Uterus (tissue), 4 donors: ENCODE measurements at places on chromosomes 2 and 18.

DNA sequence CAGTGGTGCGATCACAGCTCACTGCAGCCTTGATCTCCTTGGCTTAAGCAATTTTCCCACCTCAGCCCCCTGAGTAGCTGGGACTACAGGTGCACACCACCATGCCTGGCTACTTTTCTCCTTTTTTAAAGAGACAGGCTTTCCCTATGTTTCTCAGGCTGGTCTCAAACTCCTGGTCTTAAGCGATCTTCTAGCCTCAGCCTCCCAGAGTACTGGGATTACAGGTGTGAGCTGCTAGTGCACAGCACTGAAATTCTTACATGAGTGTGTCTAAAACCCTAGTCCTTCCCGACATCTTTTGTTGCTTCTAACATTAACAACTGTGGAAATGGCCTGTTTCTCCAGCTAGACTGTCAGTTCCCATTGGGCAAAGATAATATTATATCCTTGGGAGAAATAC is 2.9 kb downstream of the UGP2 start:
- DNase-seq, result no peak

- DNase-seq, result no peak
Observed at GRCh38 chr2:205561441-205561840, 120.9 kb upstream of the NRP2 start.

DNA sequence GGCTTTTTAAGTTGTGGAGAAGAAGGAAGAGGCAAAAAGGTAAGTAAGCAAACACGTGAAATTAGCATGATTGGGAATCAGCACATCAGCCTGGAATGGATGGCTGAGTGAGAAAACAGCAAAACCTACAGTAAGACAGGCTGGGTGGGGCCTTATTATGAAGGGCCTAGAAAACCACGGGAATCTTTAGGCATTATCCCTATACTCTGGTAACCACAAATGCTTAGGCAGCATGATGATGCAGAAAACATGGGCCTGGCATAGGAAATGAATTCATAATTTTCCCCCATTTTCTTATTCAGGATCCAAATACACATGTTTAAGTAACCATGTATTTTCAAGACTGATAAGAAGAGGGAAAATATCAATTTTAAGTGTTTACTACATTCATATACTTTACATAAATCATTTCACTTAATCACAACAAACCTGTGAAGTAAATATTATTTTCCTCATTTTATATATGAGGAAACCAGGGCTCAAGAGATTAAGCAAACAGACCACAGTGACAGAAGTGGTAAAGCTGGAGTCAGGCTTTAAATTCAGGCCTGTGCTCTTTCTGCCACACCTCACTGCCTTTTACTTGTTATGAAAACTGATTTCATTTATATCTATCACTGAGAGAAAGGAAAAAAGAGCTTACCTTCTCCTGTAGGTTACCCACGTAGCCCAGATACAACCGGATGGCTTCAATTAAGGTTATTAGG is 4.0 kb downstream of the TMEM17 start:
- no peak for DNase-seq

DNA sequence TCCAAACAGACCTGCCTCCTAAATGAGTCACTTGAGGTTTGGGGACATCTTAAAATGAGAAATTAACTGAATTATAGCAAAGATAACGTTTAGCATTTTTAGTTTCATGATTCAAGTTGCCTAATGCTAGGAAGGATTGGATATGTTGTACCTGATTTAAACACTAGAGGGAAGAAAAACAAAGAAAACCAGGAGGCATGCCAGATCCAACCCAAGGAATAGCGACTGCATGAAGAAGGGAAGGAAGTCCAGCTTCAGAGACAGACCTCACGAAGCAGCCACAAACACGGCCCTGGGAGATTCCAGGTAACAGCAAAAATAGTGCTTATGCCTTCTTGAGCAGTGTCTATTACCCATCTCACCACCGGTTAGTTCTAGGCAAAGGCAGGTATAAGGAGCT is 499.9 kb upstream of the SPHKAP start:
- no peak for DNase-seq

DNA sequence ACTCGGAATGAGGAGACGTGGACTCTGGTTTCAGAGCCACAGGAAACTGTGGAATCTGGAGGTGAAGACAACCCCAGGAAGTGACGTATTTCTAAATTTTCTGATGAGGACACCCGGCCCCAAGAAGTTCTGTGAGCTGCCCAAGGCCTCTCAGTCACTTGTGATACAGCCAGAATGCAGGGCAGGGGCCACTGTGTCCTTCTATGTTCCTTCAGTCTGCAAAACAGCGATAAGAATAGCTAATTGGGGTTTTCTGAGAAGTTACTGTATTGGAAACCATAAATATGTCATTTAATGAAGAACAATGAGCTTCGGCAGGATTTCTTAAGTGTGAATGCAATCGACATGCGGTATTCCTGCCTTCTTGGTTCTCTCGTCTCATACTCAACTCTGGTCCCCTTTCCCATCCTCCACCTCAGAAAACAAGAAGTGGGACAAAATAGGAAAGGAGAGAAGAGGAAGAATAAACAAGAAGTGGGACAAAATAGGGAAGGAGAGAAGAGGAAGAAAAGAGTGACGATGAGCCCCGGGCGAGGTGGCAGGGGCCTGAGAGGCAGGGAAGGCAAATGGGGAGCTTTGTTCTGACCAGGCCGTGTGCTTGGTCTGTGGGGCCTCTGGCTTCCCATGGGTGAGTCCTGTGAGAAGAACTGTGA is 282.0 kb upstream of the REV1 start:
- no peak for DNase-seq

GRCh38 chr2:213232649-213233437 is 51.4 kb upstream of the SPAG16 start:
- no peak for DNase-seq

DNA sequence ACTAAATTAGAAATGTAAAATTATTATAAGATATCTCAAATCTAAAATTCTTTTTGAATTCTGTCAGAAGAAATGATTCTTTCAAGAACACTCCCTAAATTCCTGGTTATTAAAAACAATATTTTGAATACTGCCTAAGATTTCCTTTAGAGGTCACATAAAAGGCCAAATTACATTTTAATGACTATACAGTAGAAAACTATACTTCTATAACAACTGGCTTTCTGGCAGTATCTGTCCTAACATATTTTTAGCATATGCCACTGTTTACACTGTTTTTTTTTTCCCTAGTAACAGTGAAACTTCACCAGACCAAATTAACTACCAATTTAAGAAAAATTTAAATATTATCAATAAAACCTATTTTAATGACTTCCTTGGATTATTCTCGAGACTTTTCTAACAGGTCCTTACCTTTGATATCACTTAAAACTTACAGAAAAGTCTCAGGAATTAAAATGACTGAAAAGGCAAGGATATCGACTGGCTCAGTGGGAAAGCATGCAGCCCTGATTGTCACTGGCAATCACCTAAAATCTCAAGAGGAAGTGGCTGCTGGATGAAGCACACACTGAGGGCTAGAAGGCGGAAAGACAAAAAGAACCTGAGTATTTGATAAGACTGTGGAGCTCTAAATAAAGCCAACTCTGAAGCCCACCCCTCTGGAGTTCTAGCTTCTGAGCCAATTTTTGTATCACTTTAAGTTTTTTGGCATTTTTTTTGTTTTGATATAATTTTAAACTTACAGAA is 59.6 kb downstream of the SPIRE1 start:
- no peak for DNase-seq

DNA sequence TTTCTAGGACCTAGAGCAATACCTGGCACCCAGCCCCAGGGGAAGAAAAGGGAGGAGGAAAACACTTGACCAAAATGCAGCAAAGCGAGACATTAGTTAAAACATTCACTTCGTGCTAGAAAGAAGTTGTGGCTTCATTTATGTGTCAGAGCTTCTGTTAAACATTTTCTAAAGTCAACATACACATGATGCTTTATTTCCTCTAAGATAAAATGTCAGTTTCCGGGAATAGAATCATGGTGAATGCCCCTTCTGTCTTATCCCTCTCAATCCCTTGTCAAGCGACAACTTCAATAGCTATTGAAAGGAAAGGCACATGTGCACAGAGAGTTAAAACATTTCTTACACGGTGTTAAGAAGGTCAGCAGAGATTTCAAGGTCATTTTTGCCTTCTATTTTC is 404.6 kb upstream of the CWC22 start:
- no peak for DNase-seq

- DNase-seq, result no peak
Observed at GRCh38 chr2:62554440-62554839, 48.4 kb upstream of the TMEM17 start.

DNA sequence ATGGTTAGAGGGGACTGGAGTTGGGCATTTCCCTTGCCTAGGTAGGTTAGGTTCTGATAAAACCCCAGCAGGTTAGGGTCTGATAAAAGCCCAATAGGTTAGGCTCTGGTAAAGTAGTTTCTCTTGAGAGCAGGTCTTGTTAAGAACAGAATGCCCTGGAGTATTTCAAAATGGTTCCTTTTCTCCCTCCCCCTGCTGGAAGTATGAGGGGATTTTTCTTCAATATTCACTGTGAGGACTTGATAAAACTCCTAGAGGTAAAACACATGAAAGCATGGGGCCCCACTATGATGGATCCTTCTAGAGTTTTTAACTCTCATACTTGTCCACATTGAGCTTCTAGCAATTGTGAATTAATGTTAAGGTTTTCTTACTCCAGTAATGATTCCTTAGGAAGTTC is 27.6 kb downstream of the ANKAR start:
- DNase-seq, result no peak

DNA sequence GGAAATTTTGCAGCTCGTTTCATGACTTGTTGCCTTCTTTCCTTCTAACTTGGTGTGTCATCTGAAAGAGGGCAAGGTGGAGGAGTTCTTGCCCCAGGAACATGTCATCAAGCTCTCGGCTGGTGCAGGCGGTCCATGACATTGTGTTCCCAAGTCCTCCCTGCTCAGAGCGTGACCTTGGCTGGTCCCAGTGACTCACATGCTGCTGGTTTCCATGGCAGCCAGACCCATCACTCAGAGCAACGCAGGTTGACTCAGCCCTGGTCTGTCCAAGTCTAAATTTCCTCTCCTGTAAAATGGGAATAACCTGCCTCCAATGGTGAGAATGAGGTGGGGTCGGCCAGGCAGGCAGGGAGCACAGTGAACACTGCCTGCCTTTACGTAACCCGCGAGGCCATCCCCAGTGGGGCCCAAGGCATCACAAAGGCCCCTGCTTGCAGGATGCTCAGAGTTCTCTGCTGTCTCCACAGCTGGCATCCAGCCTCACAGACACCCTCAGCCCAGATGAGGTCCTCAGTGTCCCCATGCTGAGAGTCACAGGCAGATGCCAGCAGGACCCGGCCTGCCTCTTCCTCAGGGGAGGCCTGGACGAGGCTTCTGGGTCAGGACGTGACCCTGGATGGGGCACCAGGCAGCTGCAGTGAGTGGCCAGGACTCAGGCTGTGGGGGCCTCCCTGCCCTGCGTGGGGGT is 143.7 kb downstream of the TPO start:
- no peak for DNase-seq

DNA sequence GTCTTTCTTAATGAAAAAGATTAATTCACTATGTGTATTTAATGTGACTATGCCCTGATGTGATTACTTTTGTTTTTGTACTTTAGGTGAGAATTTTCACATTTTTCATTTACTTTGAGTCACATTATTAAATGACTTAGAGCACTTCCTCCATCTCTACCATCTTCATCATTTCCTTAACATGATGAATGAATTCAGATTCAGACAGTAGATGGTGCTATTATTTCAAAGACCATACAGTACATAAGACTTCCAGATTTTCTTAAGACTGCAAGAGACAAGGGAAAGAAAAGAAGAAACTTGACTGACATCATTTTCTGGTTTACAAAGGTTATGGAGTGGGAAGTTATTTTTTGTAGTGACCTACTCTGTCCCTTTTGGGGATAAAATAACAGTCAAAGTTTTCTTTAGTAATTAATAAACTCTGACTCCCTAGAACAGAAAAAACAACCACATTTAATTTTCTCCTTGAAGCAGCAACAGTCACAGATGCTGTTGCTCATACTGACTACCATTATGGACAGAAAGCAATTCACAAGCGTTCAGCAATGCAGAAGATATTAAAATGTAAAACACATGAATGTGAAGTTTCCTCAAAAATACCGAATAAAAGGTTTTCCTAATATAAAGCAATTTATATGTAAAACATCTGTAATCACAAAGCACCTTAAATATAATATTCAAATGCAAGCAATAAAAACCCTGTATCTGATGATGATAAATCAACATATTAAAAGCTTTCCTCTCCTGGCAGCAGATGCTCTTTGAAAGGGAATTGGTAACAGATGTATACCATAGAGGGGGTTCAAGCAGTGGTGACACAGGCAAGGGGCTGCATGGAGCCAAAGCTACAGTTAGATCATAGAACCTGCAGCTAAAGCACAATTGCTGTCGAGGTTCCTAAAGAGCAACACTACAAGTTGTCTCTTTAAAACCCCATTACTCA is 1010.9 kb upstream of the NXPH2 start:
- no peak for DNase-seq

DNA sequence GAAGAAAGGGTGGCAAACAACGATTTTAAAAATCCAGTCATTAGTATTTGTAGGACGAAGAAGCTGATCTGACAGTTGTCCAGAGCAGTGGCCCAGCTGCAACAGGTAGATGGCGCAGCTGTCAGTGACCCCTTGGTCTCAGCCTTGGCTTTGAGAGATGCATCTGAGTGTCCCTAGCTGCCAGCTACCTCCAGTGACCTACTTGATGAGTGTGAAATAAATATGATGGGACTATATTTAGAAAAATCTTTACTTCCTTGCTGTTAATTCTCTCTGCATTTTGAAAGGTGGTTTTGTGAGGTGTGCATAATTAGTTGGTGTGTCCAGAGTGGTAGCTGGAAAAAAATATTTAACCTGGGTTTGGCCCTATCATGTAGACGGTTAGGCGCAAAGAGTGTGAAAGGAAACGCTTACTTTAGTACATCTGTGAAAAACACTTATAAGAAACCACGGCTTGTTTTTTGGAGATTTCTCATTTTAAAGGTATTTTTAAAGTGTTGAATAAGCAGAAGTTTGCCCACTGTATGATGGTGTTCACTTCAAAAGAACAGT is 963 bp downstream of the INPP1 start:
- DNase-seq, result peak; percentile 53

DNA sequence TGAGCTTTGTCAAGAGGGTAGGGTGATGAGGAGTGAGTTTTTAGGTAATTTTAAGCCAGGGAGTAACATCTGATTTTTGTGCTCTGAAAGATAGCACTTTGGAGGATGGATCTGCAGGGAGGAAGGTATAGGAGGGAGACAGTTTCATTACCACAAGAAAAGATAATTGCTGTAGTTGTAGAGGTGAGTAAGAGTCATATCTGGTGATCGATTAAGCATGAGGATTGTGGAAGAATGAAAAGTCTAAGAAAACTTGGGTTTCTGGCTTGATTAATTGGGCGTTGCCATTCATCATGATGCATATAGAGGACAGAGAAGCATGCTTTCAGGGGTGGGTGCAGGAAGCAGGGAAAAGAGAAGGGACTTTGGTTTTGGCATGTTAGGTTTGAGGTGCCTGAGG is 18.5 kb downstream of the KCMF1 start:
- DNase-seq, result no peak

DNA sequence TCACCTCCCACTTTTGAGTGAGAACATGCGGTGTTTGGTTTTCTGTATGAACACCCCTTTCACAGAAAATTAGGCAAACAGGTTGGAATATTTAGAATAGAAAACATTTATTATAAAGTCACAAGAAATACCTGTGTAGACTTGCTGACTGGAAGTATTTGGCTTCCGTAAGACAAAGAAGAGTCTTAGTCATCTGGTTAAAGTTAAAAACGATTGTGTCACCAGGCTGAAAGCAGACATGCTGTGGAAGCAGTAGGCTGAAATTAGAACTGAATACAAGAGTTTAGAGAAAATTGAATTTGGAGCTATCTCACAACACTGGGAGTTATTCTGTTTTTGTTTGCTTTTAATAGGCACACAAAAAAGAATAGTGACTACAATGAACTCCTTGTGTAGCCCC is 16.2 kb upstream of the CLASP1 start:
- DNase-seq, result no peak
